Left lung (tissue), 14 donors: ENCODE measurements at places on chromosomes 7 and 10. TPM values are rescaled to one million over a fixed set of nuclear protein-coding genes. Genes with fewer than 3 reads are reported as not detected.

GRCh38 chr10:105063796-105064195 lies 422.7 kb downstream of the SORCS3 start:
- no peak for DNase-seq

GRCh38 chr10:32771217-32771616 lies 186.8 kb downstream of the ITGB1 start:
- DNase-seq = no peak

GPR26 gene
- total RNA-seq = not detected

DNA sequence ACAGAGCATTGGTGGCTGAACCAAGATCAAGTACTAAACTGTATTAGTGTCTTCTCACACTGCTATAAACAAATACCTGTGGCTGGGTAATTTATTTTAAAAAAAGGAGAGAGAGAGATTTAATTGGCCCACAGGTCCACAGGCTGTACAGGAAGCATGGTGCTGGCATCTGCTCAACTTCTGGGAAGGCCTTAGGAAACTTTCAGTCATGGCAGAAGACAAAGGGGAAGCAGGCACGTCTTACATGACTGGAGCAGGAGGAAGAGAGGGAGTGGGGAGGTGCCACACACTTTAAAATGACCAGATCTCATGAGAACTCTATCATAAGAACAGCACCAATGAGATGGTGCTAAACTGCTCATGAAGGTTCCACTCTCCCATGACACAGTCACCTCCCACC lies 95.2 kb upstream of the JCAD start:
- no peak for DNase-seq

- DNase-seq = no peak
Measured at GRCh38 chr7:155422599-155423336, 35.2 kb upstream of the EN2 start.

- DNase-seq = no peak
Measured at GRCh38 chr7:94264756-94265155, 129.9 kb upstream of the COL1A2 start.

CALCR gene
- total RNA-seq = 0.16 TPM

DNA sequence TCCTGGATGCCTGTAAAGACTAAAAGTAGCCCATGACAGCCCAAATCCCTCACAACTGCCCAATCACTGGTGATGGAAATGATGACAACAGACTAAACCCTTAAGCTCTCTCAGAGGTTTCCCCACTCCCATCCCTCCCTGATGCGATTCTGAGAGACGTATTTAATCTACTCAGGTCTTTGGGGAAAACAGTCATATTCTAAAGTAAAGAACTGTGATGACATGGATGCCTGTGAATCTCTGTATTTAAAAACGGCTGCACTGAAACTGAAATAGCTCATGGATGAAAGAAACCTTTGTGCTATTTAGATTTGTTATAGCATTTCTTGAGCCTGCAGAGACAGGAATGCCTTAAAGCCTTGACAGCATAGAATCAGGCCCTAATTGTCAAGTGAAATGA lies 28.5 kb downstream of the VPS41 start:
- no peak for DNase-seq

WNT8B gene
- 0.13 TPM for total RNA-seq

DNA sequence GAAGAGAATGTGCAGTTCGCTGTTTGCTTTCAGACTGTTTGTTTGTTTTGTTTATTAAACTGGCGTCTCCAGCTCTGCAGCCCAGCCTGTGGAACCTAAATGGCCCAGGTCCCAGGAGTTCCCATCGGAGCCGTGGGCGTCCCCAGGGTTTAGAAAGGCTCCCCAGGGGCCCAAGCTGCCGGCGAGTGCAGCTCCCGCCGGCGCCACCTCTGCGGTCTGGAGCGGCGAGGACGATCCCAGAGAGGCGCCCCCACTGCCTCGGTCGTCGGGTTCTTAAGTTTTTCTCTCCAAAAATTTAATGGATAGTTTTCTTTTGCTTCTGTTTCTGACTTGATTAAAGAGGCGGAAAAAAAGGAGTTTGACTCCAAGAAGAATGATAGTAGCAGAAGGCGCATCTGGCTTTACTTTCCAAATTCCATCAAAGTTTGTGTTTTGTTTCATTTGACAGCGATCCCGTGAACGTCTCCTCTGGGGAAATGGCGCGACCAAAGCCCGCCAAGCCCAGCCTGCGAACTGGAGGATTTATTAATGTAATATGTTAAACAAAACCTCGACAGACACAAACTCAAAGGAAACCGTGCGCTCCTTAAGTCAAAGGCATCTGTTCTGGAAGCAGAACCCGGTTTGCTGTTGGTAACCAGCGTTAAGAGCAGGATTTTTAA lies 718 bp upstream of the FZD1 start:
- no peak for DNase-seq

DNA sequence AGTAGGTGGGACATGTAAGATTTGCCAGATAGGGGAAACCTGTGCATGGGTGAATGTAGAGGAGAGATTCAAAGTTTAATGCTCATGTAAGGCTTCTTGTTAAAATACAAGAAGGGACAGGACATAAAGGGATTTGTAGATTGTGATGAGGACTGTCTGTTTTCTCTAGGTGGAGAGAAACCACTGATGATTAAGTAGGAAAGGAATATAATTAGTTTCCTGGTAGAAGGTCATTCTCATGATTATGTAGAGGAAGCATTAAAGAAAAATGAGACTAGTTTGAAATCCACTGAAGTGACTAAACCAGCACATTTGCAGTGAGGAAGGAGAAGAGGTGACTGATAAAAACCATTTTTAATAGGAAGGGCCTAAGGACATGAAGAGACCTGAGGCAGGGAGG lies 19.6 kb upstream of the MACC1 start:
- no peak for DNase-seq

- no peak for DNase-seq
Measured at GRCh38 chr7:55177589-55178261, 158.9 kb downstream of the EGFR start.

DNA sequence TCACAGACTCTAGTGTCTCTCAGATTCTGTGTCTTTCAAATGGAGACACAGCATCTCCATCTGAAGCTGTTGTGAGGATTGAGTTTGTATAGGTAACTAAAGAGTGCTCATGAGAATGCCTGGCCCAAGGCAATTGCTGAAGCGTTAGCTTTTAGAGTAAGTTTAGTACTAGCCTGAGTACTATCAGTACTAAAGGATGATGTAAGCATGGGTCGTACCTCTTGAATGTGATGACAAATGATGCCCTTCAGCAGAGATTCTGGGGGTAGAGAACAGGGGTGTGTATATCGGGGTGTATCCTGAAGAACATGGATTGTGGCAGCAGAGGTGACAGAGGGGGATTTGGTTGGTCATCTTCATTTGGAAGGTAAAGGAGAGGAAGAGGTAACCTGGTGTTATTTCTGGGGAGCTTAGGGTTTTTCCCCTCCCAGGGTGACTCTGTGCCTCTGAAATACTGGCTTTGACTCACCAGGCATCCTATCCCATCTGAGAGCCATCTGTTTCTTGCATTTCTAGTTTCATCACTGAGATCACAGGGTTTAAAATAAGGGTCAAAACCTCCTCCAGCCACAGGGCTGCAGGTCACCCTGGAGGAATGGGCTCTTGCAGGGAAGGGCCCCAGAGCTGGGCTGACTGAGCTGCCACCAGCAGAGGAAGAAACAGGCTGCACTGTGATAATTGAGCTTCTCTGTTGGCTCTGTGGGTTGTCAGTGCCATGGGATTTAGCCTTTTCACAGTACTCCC lies 756.0 kb downstream of the KCNMA1 start:
- no peak for DNase-seq

- no peak for DNase-seq
Measured at GRCh38 chr7:3961857-3962503, 660.9 kb downstream of the SDK1 start.

EIF5AL1 gene
- 0.76 TPM for total RNA-seq

- DNase-seq = no peak
Measured at GRCh38 chr10:63265222-63265617, 132.1 kb downstream of the NRBF2 start.

CH25H gene
- total RNA-seq = 14.7 TPM

DNA sequence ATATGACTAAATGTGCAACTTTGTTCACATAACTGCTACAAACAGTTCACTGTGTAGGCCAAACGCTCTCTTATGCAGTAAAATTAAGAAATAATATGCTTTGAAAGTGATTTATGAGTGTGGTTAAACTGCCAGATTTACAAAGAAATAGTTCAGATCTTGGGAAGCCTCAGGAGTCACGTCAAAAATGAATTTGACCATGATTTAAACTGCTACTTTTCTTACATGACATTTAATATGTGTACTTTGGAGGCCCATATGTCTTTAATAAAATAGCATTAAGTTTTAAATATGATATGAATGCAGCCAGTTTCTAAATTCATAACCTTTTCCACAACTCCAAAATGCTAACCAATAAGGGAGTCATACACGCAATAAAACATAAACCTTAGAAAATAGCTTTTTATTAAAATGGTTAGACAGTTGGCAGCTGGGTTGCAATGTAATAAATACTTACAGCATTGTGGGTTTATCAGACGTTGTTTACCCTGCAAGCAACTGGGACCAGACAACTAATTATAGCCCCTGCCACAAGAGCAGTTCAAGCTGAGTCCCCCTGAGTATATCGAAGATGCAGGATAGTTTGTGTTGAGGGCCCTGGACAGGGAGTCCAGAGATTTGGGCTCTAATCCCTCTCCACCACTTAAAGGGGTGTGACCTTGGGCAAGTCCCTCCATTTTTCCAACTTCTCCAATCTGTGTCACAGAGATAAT lies 640.4 kb downstream of the LRMDA start:
- DNase-seq = no peak

- no peak for DNase-seq
Measured at GRCh38 chr7:93133005-93133404, 15.2 kb downstream of the SAMD9L start.

- no peak for DNase-seq
Measured at GRCh38 chr10:15341502-15342128, 29.5 kb downstream of the FAM171A1 start.

- no peak for DNase-seq
Measured at GRCh38 chr10:131429942-131430341, 118.4 kb upstream of the TCERG1L start.

- no peak for DNase-seq
Measured at GRCh38 chr10:119233821-119234220, 26.4 kb downstream of the GRK5 start.

- DNase-seq = no peak
Measured at GRCh38 chr7:139543801-139544603, 20.5 kb downstream of the CLEC2L start.
